ENCODE measurements at places on chromosomes 2 and 18. TPM values are rescaled to one million over a fixed set of nuclear protein-coding genes. Genes with fewer than 3 reads are reported as not detected.

Gene SLC40A1
- 2.7 TPM for total RNA-seq

Gene CTLA4
- total RNA-seq: not detected

Gene RUFY4
- total RNA-seq: not detected

Gene RAD51AP2
- not detected for total RNA-seq

Gene FHOD3
- total RNA-seq: 2.3 TPM

Gene CD8A
- 0.26 TPM for total RNA-seq

Gene SDC1
- total RNA-seq: 128 TPM
